Brain pericyte (primary cell): ENCODE measurements at places on chromosomes 1 and 21.

DNA sequence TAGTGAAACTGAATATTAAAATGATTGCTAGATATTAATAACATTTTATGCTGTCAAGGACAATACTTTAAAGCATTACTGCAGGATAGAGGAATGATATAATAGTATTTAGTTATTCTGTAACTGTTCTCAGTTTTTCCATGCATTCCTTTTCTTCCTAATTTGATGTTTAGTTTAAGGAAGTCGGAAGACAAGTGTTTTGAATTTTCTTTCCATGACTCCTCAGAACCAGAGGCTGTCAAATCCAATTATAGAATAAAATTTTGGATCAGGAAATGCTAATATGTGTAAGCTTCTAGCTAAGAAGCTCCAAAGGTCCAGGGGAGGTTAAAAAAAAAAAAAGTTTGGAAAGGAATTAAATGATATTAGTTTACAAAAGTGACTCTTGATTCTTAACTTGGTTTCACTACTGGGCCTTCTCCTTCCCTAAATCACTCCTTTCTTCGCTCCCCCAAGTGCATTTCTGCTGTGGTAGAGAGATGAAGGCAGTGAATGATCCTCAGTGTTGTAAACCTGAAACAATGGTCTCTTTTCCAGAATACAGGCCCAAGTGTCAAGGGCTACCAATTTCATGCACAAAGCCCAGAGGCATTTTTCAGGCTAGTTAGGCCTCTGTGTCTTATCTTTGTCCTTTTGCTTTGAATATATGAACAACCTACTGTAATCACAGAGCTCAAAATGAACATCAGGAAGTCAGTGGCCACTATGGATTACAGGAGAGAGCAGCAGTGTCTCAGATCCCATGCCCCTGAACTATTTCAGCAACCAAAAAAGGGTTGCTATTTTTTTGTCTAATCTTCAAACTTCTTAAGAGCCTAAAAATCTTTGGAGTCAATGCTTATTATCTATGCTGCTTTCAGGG is 6.2 kb downstream of the ADSS2 start:
- no peak for DNase-seq

GRCh38 chr1:160646711-160647328 is at the start of gene SLAMF1:
TSS of gene SLAMF1 (minus strand) at chr1:160647044. CDS start at chr1:160646945, 99 bp downstream.
- no peak for DNase-seq

GRCh38 chr1:202987922-202988583 is 19.1 kb upstream of the TMEM183A start:
- DNase-seq, result no peak

- DNase-seq, result no peak
Measured at GRCh38 chr1:198686069-198686728, 47.4 kb downstream of the PTPRC start.

DNA sequence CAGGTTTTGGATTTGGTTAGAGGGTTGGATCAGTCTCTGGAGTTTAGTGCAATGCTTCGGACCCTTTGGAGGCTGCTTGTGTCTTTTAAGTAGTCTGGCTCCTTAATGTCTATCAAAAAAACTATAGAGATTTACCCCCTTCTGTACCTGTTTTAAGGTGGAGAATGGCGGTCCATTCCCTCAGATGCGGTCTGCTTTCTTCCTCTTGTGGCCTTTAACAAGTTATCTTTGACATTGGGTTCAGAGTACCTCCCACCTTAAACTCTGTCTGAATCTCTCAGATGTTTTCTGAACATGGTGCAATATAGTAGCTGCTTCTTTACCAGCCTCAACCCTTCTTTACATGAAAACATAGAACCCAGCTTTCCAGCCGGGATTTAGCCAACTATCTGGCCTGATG is 2.4 kb downstream of the IPO9 start:
- no peak for DNase-seq

DNA sequence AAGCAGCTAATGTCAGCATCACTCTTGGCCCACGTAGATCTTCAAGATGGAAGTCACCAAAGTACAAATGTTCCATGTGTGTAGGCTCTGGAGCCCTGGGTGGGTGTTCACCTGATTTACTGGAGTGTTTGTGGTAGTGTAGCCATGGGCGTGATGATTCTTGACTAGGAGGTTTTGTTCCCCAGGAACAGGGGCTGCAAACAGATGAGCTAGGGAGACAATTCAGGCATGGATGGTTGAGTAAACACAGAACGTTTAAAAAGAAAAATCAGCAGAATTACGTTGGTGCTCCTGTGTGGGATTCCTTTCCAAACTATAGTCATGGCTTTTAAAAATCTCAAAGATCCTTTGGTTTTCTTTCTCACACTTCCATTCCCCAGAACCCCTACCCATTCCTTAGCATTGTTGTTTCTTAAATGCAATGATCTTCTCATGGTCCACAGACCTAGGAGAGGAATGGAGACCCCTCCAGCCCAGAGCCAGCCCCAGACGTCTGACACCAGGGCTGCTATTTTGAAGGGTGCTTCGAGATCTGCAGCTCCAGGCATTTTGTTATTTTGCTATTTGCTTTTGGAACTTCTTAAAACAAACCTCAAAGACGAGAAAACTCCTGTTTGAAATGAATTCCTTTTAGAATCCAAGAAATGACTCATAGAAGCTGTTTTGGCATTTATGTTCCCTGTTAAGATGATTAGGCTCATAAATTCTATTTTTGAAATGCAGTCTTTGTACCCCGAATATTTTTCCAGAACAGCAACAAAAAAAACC is 115.1 kb downstream of the ETS2 start:
- no peak for DNase-seq

DNA sequence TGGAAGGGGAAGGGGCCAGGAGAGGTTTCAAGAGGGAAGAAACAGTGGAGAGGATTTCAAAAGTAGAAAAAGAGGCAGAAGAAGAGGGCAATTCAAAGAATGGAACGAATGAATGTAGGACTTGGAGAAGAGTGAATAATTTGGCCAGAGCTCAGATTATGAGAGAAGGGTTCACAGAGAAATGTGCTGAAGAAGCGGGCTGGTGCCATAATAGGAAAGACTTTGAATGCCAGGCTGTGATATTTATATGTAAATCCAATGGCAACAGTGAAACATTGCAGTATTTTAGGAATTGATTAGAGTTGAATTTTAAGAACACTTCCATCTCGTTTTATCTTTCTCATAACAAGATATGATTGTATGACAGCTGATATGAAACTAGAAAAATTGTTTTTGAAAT is 36.0 kb upstream of the ANGPTL7 start:
- DNase-seq, result no peak

DNA sequence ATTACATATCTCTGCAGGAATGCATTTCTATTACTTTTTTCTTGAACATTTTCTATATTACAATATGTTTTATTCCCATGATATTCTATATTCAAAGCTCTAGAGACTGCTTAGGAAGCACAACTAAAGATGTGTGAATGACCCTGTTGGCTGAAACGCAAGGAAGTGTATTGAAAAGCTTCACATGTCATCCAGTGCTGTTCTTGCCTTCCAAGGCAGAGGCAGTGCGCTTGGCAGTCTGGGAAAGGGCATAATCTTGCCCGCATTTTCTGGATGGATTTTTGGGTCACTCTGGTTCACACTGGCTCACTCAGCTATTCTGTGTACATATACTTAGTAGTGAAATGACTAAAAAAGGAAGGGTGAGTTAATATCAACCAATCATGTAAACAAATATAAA is 262.4 kb downstream of the PTPRC start:
- DNase-seq, result no peak

- DNase-seq, result no peak
Measured at GRCh38 chr21:40257342-40257741, 390.1 kb downstream of the PCP4 start.

DNA sequence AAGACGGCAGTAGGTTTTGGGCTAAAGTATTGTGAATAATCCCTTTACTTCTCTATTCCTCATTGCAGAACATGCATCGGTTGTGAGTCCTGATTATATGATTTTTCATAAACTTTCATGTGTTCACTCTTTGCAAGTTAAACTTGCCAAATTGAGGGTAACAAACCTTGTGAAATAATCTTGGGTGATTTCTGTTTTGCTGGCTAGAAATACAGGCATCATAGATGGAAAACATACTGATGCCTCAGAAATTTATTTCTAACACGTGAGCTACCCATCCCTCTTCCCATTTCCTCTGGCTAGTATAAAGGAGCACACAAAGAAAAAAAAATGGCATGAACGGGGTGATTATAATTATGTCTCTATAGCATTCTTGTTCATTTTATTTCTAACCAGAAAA is 39.6 kb downstream of the RGS5 start:
- no peak for DNase-seq

DNA sequence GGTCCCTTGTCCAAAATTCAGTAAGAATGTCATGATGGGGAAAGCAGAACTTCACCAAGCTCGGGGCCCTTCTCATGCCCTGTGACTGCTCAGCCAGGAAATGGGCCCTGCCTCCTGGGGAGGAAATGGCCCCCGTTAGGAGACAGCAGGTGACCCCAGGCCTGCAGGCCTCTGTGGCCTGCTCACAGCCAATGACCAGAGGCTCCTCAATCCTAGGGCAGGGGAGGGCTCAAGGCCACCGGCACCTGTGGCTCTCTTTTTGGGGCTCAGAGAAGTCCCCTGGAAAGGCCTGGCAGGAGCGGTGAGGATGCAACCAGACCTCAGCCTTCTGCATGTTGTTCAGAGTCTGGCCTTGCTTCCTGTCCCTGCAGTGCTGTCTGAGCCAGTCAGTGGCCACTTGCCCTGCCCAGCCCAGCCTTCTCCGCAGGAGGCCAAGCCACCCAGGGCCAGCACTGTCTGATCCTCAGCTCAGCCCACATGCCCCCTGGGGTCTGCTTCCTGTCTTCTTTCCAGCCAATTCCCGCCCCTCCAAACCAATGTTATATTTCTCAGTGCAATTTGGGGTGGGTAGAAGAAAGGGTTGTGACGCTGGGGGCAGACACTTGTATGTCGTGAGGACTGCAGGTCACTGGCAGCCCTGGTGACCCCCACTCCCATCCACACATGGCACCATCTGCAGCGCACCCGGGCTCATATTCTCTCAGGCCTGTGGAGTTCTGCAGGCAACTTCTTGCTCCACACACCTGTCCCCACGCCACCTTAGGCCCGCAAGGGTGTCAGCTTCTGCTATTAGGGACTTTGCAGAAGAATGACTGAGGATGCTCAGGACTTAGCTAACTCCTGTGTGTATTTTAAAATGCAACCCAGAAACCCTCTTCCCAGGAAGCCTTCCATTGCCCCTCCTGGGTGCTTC is 83.6 kb downstream of the ITPKB start:
- DNase-seq, result no peak

DNA sequence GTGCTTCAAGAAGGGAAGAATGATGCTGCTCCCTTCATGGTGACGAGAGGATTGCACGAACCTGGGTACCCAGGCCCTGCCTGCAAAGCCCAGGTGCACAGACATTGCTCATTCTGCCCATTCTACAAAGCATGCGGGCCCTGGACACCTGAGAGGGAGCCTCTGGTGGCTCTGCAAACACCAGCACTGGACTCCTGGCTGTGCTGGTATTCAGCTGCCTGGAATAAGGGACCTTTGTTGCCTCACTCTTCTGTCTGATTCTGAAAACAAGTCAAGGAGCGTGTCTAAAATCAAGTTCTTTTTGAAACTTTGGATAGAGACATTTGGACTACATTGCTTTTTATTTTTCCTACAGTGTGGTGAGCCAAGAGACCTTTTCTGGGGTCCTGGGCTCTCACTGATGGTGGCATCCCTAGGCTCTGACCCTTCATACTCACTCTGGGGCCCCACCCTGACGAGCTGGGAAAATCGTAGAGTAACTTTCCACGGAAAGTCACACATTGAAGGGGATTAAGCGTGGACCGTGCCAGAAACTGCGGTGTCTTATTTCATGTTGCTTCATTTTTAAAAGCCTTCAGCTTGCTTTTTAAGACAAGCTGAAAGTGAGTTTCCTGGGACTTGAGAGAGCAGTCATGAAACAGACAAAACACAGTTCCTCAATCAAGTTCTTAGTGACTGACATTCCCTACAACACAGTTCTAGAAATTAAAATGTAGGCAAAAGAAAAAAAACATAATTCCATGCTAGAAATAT is 24.0 kb downstream of the ABCA4 start:
- no peak for DNase-seq

- no peak for DNase-seq
Measured at GRCh38 chr1:181139631-181140061, 51.1 kb downstream of the IER5 start.

DNA sequence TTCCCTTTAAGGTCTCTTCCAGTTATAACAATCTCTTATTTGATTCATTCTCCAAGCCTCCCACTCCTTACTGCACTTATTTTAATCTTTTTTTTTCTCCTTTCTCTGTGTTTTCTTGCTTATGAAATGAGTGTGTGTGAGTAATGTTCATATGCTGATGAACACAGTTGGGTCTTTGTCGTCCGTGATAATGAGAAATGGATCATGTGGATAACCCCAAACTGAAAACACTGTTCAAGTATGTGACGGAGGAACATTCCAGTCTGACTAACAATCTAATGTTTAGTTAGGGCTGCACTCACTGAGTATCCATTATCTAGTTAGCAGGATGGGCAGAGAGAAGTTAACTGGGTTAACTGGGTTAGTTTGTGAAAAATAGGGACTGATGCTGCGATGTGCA is 253.1 kb upstream of the DUSP10 start:
- DNase-seq, result no peak

DNA sequence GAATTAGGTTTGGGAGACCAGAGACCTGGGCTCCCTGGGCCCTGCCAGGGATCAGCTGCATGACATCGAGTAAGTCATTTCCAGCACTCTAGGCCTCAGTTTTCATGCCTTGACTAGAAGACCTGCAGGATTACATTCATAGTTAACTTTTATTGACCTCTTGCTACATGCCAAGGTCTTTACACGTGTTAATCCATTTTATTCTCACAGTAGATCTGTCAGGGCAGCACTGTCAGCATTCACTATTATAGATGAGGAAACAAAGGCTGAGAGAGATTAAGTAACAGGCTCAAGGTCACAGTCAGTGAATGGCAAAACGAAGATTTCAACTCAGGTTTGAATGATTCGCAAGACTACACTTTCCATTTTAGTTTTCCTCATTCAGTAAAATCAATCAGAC is 37.0 kb downstream of the PGM1 start:
- no peak for DNase-seq

DNA sequence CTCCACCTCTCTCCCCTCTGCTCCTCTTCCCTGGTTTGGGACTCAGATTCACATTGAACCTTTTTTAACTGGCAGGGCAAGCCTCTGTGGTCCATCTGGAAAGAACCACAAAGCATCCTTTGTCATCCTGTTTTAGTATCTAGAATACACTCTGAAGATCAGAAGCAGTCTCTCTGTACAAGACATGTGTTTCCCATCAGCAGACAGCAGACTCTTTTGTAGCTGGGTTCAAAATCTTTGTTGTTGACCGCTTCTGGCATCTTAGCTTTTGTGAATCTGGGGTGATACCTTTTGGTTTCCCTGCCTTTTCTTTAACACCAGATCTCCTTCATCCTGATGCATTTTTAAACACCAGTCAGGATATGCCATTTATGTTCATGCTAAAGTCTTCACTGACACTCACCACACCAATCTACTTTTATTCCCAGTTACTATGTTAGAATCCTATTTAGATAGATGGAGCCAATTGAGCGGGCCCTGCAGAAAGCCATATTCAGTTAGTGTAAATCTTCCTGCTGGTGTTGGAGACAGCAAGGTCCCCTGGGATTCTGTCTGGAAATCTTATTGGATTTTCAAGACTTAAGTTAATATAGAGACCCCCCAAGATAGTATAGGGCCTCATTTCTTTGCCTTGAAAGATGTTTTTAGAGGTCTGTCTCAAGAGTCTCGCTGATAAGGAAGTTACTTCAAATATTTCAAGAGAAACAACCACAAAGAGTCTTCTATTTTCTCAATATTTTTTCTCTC is 51.1 kb downstream of the ST6GALNAC3 start:
- no peak for DNase-seq
